NCI-H1105 (cell line): ENCODE measurements at places on chromosomes 13 and 19.

DNA sequence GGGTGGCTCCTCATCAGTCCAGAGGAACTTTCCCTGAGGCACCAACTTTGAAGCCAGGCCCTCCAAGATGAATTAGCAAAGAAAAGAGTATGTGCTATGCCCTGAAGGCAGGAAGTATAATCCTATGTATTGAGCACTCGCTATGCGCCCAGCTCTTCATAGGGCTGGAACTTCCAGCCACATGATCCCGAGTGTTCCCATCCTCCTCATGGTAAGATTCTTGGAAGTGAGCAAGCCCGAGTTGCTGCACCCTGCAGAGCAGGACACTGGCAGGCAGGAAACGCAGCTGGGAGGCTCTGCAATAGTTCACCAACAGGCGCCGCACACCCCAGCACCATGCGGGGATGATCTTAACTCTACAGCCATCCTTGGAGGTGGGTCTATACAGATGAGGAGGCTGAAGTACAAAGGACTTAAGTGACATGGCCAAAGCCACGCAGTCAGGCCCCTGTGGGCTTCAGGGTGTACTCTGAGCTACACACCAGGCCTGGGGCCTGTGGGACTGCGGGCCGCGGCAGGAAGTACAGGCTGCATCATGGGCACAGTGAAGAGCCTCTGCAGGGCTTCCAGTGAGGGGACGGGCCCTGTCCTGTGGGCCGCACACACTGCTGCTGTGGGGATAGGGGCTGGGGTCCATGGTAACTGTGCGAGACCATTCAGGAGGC, 25.1 kb downstream of the C19orf47 start:
- DNase-seq: no peak

GRCh38 chr19:30293051-30293785, 79.0 kb upstream of the ZNF536 start:
- DNase-seq: no peak

- DNase-seq: no peak
These were observed 52.0 kb downstream of the ARHGEF7 start for GRCh38 chr13:111166882-111167675.

DNA sequence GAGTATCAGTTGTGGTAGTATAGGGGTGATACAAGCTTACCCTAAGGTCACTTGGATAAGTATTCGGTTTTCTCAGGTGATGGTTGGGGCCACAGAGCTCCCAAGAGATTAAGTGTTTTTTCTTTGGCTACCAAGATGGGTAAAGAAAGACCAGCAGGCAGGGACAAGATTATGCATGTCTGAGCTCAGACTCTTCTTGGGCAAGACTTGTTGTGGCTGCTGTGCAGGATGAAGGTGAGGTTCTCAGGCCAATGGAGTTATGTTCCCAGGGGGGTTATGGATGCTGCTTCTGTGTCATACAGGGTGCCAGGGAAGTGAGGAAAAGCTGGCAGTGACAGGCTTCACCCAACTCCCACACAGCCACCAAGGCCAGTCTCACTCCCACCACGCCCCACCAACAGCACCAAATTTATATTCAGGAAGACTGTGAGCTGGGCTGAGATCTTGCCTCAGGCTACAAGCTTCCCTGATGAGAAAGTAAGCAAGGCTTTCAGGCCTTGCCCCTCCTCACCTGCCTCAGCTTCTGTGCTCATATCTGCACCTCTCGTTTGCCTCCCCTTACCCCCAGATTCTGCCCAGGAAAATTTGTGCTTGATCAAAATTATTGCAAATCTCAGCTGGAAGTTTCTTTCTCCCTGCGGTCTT, 511.8 kb upstream of the SLITRK1 start:
- no peak for DNase-seq

- peak; percentile 52 for DNase-seq
These were observed 21.5 kb downstream of the EBPL start for GRCh38 chr13:49669735-49670309.

GRCh38 chr13:39279077-39279476, 240.8 kb downstream of the NHLRC3 start:
- no peak for DNase-seq

DNA sequence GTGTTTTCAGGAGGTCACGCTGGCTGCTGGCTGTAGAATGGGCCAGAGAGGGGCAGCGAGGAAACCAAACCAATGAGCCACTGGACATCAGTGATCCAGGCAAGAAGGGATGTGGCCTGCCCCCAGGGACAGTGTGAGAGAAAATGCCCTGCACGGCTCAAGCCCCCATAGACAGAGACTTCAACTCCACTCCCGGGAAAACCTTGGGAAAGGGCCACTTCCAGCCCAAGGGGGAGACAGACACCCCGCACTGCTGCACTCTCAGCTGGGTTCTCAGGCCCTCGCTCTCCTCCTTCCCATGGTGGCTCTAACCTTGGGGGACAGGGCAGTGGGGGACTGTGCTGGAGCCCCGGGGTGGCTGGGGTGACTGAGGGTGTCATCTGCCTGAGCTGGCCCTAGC, 172.0 kb downstream of the KATNAL1 start:
- no peak for DNase-seq

- peak; percentile 76 for DNase-seq
These were observed 719 bp downstream of the SUGP2 start for GRCh38 chr19:19032420-19033175.

DNA sequence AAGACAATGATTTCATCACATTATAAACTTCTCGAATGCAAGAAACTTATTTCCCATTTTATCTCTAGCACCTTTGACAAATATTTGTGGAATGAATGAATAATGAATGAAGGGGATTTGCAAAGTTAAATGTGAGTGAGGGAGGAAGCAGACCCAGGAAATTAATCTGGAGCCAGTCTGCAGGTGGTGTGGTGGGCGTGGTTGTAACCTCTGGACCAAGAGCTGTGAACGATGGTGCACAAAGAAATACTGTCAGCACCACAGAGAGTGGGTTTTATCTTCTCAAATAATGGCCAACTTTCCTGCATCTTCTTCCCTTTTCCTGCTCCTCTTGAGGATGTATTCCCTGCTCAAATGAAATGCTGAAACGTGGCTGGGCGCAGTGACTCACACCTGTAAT, 11.0 kb upstream of the ZNF792 start:
- no peak for DNase-seq

GRCh38 chr19:43499042-43499441, 5.5 kb downstream of the PHLDB3 start:
- no peak for DNase-seq

GRCh38 chr19:18202778-18203407, 949 bp downstream of the RAB3A start:
- no peak for DNase-seq

DNA sequence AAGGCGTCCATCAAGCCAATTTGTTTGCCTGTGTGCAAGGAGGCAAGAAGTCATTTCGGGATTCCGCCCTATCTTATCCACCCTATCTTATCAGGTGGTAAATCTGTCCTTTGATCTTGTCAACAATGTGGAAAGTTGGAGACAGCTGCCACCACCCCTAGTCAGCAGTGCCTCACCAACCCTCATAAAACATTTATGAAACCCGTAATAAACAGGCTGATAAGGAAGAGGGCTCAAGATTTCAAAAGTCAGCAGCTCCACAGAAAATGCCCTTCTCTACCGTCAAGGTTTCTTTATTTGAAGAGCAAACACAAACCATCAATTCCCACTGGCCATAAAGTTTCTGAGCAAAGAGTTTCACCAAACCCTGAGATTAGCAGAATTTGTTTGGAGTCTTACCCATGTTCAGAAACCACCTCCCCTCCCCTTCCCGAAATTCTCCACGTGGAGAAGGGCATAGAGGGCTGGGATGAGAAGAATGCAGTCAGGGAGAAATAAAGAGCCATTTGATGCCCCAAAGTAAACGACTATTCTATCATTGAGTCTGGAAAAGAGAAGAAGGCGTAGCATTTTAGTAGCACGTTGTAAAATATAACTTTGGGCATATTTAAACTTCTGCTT, 196.0 kb upstream of the GPR12 start:
- DNase-seq: no peak

DNA sequence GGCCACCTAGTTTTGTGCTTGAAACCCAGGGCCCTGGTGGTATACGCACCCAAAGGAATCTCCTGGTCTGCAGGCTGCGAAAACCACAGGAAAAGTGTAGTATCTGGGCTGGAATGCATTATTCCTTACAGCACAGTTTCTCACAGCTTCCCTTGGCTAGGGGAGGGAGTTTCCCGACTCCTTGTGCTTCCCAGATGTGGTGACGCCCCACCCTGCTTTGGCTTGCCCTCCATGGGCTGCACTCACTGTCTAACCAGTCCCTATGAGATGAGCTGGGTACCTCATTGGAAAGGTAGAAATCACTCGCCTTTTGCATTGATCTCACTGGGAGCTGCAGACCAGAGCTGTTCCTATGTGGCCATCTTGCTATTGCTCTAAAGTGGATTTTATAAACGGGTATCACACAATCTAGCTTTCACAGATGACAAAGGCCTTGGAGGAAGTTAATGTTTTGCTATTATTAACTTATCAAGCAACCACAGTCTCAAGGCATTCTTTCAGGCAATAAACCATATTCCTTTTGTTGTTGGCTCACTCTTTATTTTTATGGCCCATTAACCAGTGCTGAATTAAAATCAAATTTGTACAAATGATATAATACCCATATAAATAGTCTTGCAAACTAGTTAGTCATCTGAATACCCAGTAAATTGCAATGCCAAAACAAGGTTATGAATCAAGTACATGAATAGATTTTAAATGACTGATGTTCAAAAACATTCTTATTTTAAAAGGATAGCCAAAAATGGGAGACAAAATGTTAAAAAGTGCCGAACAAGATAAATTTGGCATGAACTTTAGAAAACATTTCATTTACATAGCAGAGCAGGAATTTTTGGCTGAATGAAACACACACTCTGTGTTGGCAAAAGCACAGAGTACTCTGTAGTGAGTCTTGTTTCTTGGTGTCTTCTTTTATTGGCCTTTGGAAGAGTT, 475.4 kb upstream of the ARGLU1 start:
- no peak for DNase-seq

DNA sequence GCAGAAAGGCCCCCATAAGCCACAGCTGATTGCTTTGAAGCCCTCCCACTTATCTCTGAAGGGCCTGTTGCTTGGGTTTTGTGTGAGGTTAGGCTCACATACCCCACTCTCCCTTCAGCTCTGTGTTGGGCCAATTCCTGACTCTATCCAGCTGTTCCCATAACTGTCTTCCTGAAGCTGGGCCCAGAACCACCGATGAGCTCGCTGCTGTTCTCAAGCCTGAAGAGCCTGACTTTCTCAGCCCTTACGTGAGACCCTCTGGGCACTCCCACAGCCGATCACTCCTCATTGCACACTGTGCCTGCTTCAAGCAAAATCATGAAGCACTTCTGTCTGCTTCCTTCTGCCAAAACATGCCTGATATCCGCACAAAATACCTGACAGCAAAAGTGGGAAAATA, 124.1 kb downstream of the CRYL1 start:
- no peak for DNase-seq

GRCh38 chr19:43723588-43723987, 7.7 kb downstream of the IRGC start:
- no peak for DNase-seq

GRCh38 chr19:7865262-7865911, 8.8 kb downstream of the PRR36 start:
- no peak for DNase-seq

- no peak for DNase-seq
These were observed 168.9 kb downstream of the PTPRS start for GRCh38 chr19:5171711-5172110.

- no peak for DNase-seq
These were observed 300.7 kb downstream of the LMO7 start for GRCh38 chr13:75936791-75937190.

GRCh38 chr13:24152292-24153214, 8.0 kb upstream of the SPATA13 start:
- DNase-seq: no peak

DNA sequence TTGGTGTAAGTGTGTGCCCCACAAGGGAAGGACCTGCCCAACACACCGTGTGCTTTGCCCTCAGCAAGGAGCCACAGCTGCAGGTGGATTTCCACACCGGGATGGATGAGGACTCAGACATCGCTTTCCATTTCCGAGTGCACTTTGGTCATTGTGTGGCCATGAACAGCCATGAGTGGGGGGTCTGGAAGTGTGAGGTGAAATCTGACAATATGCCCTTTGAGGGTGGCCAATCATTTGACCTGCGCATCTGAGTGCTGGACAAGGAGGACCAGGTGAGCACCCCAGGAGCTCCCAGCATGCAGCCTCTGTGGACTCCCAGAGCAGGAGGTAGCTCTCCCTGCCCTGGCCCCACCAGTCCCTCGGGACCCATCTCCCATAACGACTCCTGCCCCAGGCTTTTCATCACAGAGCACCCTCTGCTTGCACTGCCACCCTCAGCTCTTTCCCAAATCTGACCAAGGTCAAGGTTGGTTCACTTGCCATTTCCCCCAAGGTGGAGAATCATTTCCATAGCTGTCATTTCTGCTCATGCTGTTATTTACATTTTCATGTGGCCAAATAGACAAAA, 13.2 kb upstream of the EID2 start:
- DNase-seq: no peak

DNA sequence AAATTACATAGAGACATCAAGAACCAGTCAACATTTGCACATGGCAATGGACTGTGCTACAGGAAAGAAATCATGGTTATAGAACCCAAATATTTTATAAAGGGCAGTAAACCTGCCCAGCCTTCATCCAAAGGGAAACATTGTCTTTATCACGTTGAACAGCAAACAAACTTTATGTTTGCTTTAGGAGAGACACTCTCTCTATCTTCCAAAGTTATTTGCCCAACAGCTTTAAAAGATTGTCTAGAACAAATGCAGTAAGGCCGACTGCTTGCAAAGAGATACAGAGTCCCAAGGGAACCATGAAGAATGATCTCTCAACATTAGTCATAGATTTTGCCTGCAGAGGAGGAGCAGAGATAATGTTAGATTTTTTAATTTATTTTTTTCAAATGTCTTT, 1323.5 kb upstream of the SLC10A2 start:
- DNase-seq: no peak

- no peak for DNase-seq
These were observed 3.7 kb upstream of the RASL11A start for GRCh38 chr13:27266917-27267316.
